Hypothalamus (tissue), 51 donors: ENCODE measurements at places on chromosomes 7 and 10.
A peak's percentile ranks its signal among the peaks of the same experiment; 100 is the strongest.

DNA sequence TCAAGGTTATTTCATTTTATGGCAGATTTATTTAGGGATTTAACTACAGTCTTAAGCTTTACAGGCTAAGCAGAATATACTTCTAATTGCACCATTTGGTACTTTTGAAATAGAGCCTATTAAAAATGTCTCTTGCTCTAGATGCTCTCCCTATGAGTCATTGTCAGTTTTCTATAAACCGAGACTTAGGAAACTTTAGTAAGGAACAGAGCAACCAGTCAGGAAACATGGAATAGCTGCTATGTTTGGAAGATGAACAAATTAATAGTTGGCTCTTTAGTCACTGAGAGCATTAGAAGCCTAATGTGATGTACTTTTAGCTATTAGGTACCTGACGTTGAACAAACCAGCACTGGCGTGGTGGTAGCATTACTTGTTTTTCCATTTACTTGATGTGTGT is 35.3 kb downstream of the INPP5F start:
- no peak for DNase-seq

DNA sequence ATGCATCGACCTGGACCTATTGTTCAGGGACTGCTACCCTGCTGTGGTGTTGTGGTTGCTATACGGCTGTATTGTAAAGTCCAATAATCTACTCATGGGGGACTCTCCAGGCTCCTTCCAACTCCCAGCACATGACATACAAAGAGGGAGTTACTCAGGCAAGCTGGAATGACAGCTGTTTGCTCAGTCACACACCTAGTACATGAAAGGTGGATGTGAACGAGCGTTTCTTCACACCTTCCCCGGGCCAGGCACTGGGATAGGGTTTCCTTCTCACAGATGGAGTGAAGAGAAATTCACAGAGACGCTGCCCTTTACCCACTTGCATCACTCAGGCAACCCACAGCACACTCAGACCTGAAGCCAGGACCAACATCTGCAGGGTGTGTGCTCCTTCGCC is 215.7 kb downstream of the TNS3 start:
- DNase-seq, result no peak

DNA sequence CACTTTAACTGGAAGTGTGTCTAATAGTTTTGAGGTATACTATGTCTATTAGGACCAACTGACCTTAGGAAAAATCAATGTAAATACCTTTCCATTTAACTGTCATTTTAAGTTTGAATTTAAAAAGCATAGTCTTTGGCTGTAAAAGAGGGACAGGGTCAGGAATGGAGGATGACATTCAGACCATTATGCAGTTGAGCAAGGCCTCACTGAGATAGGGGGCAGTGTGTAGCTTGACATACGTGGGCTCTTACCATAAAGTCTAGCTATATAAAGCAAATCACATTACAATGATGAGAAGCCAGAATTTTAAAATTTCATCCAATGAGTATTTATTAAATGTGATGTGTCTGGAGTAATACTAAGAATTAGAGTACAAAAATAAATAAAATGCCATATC is 17.9 kb downstream of the PALS2 start:
- no peak for DNase-seq

GRCh38 chr10:92413011-92413410 is 122.0 kb downstream of the MARCHF5 start:
- no peak for DNase-seq

- DNase-seq, result no peak
Measured at GRCh38 chr10:47256751-47257336, 43.2 kb upstream of the GDF10 start.

DNA sequence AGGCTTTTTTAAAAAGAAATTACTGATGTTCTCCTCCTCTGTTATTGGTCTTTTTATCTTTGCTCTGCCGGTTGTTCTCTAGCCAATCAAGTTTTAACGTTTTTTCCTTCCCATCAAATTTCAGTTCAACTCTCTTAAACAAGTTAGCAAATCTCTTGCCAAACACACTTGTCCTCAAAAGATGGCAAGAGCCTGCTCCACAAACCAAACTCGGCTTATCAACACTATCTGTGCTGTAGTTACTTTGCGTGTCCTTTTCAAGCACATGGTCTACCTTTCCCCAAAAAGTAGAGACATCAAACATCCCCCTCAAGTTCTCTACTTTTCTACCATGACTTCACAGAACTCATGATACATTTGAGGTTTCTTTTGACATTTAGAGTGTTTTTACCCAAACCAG is 71.3 kb downstream of the OSBPL3 start:
- DNase-seq, result no peak

DNA sequence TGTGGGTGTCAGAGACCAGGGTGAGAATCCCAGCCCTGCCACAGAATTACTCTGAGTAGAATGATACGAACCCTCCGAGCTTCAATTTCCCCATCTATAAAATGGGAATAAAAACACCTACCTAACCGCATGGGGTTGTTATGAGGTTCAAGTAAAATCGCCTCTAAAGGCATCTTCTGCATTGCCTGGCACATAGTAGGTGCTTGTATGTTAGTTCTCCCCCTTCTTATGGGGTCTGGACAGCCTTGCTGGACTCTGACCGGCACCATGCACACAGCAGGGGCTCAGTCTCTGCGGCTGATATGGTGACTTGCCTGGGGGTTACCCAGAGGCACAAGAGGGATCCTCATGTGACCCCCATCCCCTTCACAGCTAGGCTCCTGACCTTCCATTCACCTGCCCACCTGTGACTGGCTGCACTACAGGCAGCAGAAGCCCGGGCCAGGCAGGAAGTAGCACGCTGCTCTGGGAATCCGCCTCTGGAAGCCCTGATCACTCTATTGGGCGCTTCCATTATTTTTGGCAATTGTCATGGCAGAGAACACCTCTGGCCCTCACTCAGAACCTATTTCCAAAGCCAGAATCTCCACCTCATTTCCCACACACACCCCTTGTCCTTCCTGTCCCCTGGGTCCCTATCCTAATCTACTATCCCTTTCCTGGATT is 6.0 kb downstream of the SH3PXD2A start:
- no peak for DNase-seq

GRCh38 chr10:96556003-96556402 is 30.8 kb downstream of the TM9SF3 start:
- DNase-seq, result no peak

- no peak for DNase-seq
Measured at GRCh38 chr7:69633122-69633831, 35.0 kb downstream of the AUTS2 start.

DNA sequence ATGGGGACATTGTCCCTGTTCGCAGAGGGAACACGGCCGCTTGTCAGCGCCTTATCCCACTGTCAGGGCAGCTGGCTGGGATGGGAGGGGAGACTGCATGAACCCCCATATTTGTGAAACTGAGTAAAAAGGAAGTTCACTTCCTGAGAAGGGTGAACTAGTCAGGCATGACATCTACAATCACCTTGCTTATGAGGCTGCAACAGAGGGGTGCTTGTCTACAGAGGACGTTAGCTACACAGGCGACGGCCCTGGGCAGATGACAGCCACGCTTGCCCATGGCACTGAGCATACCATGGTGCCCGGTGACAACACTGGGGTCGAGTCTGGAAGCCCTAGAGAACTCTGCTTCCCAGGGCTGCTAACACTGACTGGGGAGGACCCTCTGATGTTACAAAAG is 46.0 kb upstream of the KDM7A start:
- no peak for DNase-seq

DNA sequence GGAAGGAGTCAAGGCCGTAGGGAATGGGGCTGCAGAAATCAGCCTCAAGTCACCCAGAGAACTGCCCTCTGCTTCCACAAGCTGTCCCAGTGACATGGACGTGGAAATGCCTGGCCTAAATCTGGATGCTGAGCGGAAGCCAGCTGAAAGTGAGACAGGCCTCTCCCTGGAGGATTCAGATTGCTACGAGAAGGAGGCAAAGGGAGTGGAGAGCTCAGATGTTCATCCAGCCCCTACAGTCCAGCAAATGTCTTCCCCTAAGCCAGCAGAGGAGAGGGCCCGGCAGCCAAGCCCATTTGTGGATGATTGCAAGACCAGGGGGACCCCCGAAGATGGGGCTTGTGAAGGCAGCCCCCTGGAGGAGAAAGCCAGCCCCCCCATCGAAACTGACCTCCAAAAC is 50.2 kb upstream of the PDCD4 start:
- no peak for DNase-seq

- no peak for DNase-seq
Measured at GRCh38 chr7:4093483-4093882, 588.6 kb upstream of the FOXK1 start.

DNA sequence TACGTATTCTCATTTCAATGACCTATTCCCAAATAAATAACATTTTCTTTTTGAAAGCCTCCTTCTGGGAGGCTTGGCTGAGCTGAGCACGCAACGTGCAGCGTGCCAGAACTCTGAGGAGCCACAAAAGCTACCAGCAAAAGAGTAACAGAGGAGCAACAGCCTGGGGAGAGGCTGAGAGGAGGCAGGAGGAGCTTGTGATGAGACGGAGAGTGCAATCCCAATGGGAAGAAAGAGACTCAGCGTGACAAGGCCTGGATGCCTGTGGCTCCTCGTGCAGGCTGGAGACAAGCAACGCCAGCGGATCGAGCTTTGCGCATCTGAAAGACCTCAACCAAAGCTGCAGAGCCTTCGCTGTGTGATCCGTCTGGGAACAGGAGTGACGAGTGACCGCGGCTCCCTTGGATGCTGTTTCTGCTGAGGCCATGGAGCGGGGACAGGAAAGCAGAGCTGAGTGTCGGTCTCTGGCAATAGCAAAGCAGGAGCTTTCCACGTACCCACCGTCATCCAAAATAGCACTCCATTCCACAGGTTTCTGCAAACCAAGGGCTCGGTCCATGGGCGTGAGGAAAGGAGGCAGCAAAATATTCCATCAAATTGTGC is 171.7 kb upstream of the PFKP start:
- DNase-seq, result peak; percentile 15

DNA sequence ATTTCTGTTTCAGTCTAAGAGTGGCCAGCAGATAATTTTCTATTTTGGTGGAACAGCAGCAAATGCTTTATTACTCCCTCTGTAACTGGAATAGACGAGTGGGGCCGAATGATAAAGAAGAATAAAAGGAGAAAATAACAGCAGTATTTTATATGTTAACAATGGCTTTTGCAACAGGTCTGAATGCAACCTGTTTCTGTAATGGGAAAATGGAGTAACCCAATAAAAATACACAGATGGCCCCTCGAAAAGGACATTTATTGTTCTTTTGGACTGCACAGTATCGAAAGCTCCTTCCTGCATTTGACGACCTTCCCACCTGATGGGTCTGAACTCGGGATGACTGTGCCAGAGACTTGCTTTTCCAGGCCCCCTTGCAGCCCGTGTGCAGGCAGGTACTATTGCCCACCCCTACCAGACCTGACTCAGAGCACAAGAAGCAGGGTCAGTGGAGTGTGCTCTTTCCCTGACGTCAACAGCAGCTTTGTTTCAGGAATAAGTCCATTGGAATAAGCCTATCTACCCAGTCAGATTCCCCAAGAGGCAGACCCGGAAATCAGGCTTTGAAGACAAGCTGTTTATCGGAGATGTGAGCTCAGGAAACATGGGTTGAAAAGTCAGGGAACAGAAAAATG is 306.5 kb upstream of the NEBL start:
- DNase-seq, result no peak

GRCh38 chr10:119495545-119495944 is 47.0 kb downstream of the RGS10 start:
- DNase-seq, result no peak

DNA sequence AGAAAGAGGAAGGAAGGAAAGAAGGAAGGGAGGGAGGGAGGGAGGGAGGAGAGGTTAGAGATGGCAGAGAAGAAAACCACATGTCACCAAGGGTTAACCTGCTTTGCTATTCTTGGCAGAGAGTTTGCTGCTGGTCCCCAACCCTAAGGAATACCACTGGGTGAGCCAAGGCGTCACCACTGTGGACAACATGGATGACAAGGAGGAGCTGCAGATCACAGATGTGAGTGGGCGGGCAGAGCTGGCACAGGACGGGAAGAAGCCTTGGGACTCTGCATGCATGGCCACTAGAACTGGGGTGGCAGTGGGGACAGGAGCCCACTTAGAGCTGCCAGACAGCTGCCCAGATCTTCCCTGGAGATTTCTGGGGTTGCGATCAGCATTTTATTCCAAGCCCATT is 17.2 kb upstream of the MYH16 start:
- no peak for DNase-seq

DNA sequence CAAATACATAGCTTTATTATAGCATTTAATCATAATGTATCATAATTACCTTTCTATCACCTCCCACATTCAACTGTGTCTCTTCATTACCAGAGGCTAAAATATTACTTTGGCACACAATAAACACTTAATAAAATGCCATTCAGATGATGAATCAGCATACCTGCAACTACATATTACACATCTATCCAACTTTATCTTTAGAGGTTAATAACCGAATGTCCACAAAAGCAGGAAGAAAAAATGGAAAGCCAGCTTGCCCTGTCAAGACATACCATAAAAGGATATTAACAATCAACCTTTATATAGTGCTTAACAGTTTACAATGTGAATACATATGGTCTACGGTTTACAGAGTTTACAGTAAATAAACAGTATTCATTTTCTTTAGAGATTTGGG is 12.7 kb downstream of the CACUL1 start:
- no peak for DNase-seq

DNA sequence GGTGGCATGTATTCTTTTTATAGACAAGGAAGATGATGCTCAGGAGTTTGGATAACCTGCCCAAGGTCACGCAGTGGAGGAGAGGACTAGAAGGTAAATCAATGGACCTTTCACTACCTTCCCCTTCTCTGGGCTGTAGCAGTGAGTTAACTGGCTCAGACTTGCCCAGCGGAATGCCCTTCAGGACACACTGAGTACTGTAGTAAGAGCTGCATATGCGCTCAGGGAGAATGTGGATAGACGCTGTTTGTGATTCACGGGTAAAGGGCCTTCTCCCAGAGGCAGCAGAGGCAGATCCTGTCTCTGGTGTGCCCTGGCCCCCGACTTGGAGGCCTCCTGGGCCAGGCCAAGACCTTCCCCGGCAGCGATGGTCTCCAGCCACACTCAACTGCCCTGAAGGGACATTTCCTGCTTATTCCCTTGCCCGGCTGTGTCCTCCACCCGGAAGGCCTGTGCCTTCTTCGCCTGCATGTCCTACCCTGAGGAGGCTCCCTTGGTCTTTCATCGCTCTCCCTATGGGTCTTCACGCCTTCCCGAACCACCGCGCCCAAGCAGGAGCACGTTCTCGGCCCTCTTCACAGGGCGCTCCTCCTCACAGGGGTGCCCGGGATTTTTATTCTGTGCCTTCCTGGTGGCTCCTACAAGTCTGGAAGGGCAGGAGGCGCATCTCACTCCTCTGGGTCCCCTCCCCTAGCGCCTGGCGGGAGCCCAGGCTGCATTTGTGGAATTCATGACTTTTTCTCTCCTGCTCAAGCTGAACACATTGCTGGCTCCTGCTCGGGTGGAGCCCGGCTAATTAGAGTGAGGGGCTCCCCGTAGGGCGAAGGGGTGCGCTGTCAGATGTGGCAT is 1.8 kb upstream of the IKZF1 start:
- no peak for DNase-seq
